ENCODE measurements at places on chromosomes 4 and X.

GRCh38 chrX:77548751-77549150, 101.6 kb downstream of the FGF16 start:
- DNase-seq: no peak

DNA sequence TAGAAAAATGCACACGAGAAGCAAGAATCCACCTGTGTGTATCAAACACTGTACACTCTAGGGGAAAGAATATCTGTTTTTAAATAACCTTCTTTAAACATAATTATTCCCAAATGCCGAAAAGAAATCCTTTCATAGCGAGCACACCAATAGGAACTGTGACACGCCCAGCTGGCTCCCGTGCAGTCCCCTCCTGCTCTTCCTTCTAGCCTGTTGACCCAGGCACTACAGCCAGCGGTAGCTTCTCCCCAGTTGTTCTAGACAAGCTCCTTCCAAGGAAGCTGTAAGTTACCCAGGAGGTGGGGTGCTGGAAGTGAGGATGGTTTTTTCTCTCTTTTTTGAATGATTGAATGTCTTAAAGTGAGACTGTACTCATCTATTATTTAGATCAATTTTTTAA, 19.5 kb upstream of the NOCT start:
- no peak for DNase-seq

GRCh38 chrX:68588602-68589371, 58.7 kb upstream of the STARD8 start:
- no peak for DNase-seq

GRCh38 chr4:74757136-74757535, 37.2 kb downstream of the BTC start:
- DNase-seq: no peak

GRCh38 chr4:78362310-78362709, 189.3 kb upstream of the ANXA3 start:
- no peak for DNase-seq

GRCh38 chr4:147913137-147913536, 181.2 kb downstream of the ARHGAP10 start:
- DNase-seq: no peak

DNA sequence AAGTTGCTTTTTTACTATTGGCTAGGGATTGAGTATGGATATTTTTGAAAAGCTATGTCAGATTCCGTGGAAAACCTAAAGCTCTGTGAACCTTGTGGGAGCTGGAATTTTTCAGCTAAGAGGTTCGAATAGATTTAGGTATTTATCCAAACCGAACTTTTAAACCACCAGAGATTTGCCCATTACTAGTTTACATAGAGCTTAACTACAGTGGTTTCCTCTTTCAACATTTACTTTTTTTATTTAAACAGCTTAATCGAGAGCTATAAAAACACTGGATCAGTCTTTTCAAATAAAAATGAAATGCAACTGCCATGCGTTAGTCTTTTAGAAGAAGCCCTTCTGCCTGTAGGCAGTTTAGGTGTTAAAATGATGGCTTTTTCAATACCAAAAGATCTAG, 377.0 kb downstream of the RPA4 start:
- DNase-seq: no peak
